Bronchial epithelial cell (primary cell): ENCODE measurements at places on chromosomes 3 and 15. TPM values are rescaled to one million over a fixed set of nuclear protein-coding genes. Genes with fewer than 3 reads are reported as not detected.

The OR5K1 gene
- total RNA-seq = not detected in 2 replicates

The SMAD3 gene
- 9.5 and 14.1 TPM in 2 replicates for total RNA-seq

The PLA2G4E gene
- total RNA-seq = under 0.01 and 1.4 TPM in 2 replicates

The WDR49 gene
- 0.51 and 1.1 TPM in 2 replicates for total RNA-seq

The DOCK3 gene
- under 0.01 and 0.26 TPM in 2 replicates for total RNA-seq

The AHSG gene
- total RNA-seq = 0.13 TPM in 1 of 2 replicates, not detected in the other

The BCL2A1 gene
- 0.26 and 0.38 TPM in 2 replicates for total RNA-seq

The CRABP1 gene
- not detected in 2 replicates for total RNA-seq

The NGRN gene
- 99.1 and 114 TPM in 2 replicates for total RNA-seq

The P2RY14 gene
- total RNA-seq = under 0.01 TPM in 1 of 2 replicates, not detected in the other

The PTH1R gene
- total RNA-seq = not detected in 2 replicates

The ACP3 gene
- 1.6 and 7.0 TPM in 2 replicates for total RNA-seq

The AADAC gene
- 0.13 TPM in 1 of 2 replicates, not detected in the other for total RNA-seq

The ZNF860 gene
- total RNA-seq = 2.8 and 3.7 TPM in 2 replicates

The FILIP1L gene
- total RNA-seq = 1.1 and 6.3 TPM in 2 replicates

The LNP1 gene
- total RNA-seq = 0.51 and 1.1 TPM in 2 replicates

The FBXW12 gene
- total RNA-seq = not detected in 2 replicates

The AVEN gene
- total RNA-seq = 32.0 and 51.3 TPM in 2 replicates

The CD276 gene
- 14.5 and 21.9 TPM in 2 replicates for total RNA-seq

The PIGB gene
- 6.3 and 8.4 TPM in 2 replicates for total RNA-seq

The TMEM158 gene
- 1.3 and 1.6 TPM in 2 replicates for total RNA-seq

The HRH1 gene
- total RNA-seq = 2.6 and 3.7 TPM in 2 replicates

The TM4SF18 gene
- total RNA-seq = not detected in 2 replicates

The XCR1 gene
- under 0.01 TPM in 1 of 2 replicates, not detected in the other for total RNA-seq

The POLR2H gene
- 48.4 and 112 TPM in 2 replicates for total RNA-seq

The RASL12 gene
- not detected in 2 replicates for total RNA-seq

The SLC51A gene
- total RNA-seq = 0.26 TPM in 1 of 2 replicates, not detected in the other

The PIGZ gene
- total RNA-seq = 1.6 and 1.7 TPM in 2 replicates

The CAV3 gene
- 0.13 TPM in 1 of 2 replicates, not detected in the other for total RNA-seq

The GRIP2 gene
- under 0.01 TPM in 2 replicates for total RNA-seq

The NPAP1 gene
- not detected in 2 replicates for total RNA-seq

The FBXL2 gene
- total RNA-seq = 9.1 and 13.4 TPM in 2 replicates
